ENCODE measurements at places on chromosomes 5 and 9.

- no peak for DNase-seq
Measured at GRCh38 chr5:51386916-51387883, 4.0 kb downstream of the ISL1 start.

- DNase-seq: no peak
Measured at GRCh38 chr5:126139773-126140172, 283.4 kb upstream of the GRAMD2B start.

- no peak for DNase-seq
Measured at GRCh38 chr5:112512901-112513300, 93.8 kb upstream of the EPB41L4A start.

GRCh38 chr9:84349671-84350070 is 9.1 kb upstream of the SLC28A3 start:
- no peak for DNase-seq

GRCh38 chr5:151154931-151155774 is 2.4 kb downstream of the ANXA6 start:
- peak; percentile 35 for DNase-seq

DNA sequence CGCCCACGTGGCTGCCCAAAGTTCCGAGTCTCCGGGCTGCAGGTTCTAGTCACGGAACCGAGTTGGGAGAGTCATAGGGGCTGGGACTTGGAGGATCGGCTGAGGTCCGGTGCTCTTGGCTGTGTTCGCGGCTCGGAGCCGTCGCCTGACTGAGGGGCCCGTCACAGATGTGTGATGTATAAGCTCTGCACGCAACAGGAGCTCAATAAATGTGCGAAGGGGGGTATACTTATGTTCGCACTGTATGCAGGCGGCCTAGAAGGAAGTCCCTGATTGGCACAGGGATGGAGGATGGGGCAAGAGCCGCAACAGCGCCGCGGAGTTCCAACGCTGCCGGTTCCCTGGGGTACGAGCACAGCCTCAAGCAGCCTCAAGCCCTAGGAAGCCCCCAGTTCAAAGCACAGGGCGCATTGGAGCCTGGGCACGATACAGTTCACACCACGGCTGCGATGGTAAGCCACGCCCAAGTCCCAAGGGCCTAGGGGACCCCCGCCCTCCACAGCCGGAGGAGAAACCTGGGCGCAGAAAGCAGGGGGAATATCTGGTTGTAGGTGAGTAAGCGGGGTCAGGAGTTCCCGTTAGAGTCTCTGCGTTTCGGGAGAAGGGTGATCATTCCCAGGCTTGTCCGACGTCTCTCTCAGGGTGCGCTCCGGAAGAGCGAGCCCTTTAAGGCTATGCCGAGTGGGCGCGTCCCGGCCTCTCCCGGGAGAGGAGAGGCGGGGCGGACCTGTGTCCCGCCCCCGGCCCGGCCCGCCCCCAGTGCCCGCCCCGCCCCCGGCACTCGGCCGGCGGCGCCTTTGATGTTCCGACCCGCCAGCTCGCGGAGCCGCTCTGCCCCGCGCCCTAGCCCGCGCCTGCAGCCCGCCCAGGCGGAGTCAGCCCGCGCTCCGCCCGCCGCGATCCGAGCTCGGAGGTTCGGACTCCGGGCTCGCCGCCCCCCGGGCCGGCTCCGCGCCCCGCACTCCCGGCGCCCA is at the start of gene TCF7:
TCF7 (plus strand) TSS at position 780 of the 974 bp plus-strand sequence. CDS start 226 bp downstream, outside the sequence.
- peak; percentile 81 for DNase-seq

DNA sequence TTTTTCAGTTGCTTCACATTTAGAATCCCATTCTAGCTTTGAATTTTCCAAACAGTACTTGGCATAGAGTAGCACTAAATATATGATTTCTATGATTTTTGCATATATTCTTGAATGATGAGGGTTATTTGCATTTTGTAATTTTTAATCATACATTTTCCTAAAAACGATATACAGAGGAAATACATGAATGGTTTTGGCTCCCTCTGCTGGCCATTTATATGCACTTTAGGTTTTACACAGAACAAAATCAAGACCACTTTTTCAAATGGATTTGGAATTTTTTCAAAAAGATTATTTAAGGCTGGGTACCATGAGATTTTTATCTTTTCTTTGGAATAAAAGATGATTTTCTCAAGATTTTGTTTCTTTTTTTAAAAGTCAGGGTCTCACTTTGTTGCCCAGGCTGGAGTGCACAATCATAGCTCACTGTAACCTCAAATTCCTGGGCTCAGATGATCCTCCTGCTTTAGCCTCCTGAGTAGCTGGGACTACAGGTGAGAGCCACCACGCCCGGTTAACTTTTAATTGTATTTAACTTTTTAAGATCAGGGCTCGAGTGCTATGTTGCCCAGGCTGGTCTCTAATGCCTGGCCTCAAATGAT is 16.7 kb upstream of the COMMD10 start:
- no peak for DNase-seq

DNA sequence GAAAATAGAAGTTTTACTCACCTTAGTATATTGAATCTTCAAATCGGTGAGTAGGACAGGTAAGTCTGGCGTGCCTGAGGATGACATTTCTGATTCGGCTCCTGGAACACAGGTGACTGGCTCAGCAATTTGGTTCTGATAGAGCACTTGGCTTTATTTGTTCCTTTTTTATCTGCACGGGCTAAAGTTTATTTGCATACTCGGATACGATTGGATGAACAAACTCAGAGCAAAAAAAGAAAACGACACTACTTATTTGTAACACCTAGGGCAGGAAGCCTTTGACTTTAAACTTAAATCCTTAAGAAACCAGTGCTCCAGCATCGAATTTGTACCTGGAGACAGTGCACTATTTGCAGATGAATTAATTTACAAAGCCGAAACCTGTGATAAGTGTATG is at the start of gene ALDH1A1:
ALDH1A1 (minus strand) TSS at position 140 of the 400 bp plus-strand sequence; CDS start at position 87, 53 bp downstream.
- no peak for DNase-seq

DNA sequence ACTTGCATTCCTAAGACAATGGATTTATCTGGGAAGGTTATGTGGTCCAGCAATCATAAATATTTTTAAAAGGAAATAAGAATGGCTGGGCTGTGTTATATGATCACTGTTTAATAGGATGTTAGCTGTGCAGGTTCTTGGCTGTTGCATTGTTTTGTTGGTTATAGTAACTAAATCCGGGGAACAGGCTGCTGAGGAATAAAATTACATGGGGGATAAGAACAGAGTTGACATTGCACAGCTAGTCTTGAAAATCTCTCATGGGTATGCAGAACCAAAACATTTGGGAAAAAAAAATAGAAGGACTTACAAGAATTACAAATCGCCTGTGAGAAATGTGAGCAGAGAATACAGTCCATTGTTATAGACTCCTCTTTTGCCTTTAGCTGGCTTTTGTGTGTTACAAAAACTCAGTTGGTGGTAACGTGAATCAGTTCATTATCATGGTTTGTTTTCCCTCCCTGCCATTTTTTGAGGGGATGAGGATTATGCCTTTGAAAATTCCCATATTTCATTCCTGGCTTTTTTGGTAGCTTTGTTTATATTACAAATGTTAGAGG is 375.3 kb upstream of the DAB2 start:
- no peak for DNase-seq

- DNase-seq: no peak
Measured at GRCh38 chr5:93296338-93296737, 284.7 kb downstream of the NR2F1-AS1 start.

- DNase-seq: no peak
Measured at GRCh38 chr9:26375448-26375847, 517.2 kb downstream of the CAAP1 start.

- no peak for DNase-seq
Measured at GRCh38 chr5:35416217-35416988, 186.1 kb upstream of the PRLR start.

DNA sequence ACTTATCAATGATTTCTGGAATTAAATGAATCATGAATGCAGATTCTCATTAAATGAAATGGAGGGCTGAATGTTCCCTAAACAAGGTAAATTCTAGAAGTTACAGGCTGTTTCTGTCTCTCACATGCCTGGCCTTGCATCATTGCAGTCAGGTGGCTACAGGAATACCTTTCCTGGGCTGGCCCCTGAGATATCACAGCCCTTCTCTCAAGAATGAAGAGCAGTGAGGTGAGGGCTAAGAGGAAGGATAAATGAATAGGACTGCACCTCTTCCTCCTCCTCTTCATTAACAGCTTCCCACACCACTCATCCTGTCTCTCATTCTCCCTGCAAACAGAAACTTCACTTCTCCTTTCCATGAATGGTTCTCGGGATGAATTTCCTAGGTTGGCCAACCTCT is 22.5 kb downstream of the ARHGEF28 start:
- no peak for DNase-seq

DNA sequence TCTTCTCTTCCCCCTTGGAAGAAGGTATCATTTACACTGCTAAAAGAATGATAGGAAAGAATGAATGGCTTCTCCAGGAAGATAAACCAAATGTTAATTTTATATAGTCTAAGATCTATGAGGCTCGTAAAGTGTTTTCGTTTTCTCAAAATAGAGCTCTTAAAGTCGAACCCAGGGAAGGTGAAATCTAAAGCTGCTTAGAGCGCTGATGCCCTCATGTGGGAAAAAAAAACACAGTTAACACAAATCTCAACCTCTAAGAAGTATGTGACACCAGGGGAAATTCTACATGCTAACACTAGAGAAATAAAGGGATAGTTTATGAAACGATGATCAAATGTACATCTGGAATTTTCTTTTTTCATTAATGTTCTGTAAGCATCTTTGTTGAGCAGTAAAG is 257.9 kb downstream of the RASEF start:
- no peak for DNase-seq

GRCh38 chr5:57035955-57036354 is 84.0 kb upstream of the MIER3 start:
- no peak for DNase-seq

DNA sequence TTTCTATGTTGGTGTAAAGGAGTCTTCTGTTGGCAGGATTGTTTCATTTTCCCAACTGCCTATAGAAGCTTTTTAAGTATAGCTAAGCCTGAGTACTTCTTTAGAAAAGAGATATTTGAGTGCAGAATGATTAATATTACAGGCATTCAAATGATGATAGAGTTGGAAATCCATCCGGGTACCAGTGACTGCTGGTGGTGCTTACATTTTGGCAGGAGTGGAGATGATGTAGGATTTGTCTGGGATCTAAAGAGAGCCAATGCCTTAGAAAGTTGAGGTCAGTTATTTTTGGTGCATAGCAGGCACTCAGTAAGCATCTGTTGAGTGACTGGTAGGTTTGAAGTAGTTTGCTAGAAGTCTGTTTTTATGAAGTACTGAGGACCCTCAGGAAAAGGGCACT is 433.5 kb downstream of the DMAC1 start:
- DNase-seq: no peak

DNA sequence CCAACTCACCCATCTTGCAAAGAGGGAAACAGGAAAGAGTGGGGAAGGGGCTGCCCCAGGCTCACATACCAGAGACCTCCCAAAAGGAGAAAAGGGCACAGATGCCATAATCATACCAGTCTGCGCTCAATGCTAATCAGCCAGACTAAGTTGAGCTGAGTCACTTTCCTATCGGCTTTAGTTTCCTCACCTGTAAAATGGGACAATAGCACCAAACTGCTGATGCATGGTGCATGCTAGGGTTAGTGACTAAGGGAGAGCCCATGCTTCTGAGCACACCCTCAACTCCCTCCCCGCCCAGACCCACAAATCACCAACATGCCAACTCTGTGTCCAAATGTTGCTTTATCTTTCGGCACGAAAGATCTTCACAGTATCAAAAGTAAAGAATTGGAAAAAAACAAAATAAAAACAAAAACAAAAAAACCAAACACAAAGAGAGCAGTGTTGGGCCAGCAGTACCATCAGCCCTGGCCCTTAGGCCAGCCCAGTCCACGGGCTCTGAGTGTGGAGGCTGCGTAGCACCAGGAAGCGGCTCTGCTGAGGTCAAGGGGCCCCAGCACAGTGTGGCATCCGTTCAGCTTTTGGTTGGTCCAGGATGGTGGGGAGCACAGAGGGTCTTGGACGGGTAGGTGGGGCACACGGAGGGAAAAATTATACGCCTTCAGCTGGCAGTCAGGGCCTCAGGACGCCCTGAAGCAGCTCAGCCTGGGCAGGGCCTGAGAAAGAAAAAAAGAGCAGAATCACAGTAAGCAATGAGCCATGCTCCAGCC is 2.9 kb upstream of the DDX41 start:
- no peak for DNase-seq

DNA sequence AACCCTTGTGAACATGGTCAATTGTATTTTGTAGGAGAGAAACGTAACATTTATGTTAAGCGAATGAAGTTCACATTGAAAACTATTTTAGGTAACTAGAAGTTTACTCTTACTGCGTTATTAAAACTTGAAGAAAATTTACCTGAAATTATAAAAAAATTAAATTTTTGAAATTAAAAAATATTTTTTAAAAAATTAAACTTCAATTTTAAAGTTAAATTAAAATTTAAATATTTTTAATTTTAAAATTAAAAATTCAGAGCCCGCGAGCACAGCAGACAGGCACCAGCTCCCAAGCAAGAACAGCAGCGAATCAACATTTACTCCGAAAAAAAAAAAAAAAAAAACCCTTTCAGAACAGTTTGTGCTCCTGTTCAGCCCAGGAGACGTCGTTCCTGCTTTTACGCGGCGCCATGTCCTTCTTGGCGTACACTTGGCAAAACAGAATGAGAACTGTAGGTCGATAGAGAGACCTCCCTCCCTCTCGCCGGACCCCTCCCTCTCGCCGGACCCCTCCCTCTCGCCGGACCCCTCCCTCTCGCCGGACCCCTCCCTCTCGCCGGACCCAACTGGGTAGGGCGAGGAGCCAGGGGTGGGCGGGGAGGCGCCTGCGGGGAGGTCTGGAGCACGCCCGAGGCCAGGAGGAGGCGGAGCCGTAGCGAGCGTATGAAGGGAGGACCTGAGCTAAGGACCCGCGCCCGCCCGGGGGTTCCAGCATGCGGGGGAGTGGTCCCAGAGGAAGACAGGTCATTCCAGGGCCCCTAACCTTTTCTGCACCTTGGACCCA is 235.8 kb downstream of the ROR2 start:
- no peak for DNase-seq

DNA sequence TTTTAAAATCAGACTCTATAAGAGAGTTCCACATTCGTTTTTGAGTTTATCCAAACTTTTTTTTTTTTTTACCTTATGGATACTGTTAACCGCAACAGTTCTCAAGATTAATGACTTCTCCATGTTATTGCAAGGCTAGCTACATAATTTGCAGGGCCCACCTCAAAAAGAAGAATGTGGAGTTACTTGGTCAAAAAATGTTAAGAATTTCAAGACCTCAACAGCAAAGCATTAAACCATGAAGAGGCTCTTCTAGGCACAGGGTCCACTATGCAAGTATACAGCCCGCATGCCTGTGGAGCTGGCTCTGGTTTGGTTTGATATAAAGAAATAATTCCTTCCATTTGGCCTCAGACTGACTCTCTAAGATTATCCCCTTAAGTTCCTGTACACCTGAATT is 133.3 kb upstream of the TLX3 start:
- no peak for DNase-seq

GRCh38 chr9:72420783-72421182 is 55.8 kb upstream of the ZFAND5 start:
- DNase-seq: no peak

DNA sequence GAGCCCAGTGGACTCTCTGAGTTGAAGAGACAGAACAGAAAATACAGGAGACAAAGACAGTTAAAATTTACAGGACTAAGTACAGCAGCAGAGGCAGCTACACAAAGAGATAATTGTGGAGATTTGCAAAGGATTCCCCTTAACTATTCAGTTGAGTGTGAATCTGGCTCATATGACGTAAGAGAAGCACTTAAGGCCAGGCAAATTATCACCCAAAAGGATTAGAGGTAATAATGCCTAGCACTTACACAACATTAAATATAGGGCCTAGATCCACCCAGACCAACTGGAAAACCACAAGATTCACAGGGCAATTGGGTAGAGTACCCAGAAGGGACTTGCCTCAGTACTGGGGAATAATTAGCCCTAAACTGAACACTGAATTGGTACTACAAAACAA is 41.3 kb downstream of the ADAMTS6 start:
- no peak for DNase-seq
